ENCODE measurements at places on chromosomes 1 and 21.

GRCh38 chr21:46125846-46126301 lies 28.0 kb downstream of the COL6A2 start:
- no peak for DNase-seq

- DNase-seq, result peak; percentile 84
Measured at GRCh38 chr1:78329475-78329874, 161.3 kb upstream of the PTGFR start.

DNA sequence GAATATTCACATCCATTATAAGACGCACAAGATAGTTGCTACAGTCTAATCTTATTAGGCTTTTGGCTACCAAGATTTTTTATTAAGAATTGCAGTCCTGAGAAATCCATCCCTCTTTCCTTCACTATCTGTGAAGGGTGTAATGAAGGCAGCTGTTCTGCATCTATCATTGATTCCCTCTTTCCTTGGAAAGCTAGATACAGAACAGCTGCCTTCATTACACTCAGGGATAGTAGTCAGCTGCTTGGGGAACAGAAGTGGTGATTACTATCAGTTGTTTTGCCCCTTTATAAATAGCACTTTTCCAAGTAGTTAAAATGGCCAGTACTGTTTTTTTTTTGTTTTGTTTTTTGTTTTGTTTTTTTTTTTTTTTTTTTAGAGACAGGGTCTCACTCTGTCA lies 70.2 kb downstream of the IARS2 start:
- DNase-seq, result no peak

DNA sequence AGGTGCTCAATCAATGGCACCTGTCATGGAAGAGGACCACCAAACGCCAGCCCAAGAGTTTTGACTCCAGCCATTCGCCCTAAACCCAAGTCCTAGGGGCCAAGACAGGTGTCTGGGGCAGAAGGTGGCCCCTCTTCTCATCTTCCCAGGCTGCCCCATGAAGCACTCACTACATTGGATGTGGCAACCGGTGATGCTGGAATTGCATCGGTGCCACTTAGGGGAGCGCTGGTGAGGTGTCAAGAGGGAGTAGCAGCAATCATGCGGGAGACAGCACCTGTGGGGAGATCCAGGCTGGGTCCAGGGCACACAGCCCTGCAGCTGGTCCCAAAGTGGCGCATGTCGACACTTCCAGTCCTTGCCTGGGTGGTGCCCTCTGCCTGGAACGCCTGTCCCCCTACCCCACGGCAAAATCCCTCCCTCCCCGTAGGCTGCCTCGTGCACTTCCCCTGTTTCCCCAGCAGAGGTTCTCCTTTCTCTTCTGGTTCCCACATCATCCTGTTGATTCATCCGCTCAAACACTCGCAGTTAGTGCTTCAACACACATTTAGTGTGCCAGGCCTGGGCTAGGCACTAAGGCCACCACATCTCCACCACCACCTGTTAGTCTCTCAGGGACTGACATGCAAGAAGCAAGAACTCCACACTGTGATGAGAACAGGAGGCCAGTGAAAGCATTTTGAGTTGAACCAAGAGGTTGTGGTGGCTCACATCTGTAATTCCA lies 18.5 kb downstream of the PLA2G2D start:
- DNase-seq, result peak; percentile 42

DNA sequence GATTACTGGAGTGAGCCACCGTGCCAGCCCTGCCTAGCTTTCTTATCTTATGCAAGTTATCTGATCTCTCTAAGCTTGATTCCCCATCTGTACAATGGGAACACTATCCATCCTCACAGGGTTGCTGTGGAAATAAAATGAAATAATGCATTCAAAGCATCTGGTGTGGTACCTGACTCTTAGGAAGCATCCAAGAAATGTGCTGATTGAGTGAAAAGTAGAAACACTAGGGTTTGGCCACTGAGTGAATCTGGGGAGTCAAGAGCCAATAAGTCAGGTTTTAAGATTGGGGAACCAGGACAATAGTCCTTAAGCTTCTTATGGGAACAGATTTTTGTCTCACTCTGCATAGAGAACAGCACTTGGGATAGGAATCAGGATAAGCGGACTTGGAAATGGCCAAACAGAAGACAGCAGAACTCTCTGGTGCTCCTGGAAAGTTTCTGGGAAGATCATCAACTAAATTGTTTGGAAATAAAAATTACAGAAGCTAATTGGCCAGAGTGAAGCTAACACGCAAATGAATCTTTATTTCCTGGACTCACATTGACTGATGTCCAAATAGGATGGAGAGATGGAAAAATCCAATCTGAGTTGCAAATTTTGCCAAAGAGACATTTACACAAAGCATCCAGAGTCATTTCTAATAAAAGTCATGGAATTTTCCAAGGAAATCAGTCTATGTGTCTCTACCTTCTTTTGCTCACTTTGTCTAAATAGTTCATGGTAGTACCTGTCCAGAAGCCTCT lies 3.3 kb downstream of the PAFAH2 start:
- DNase-seq, result no peak

- no peak for DNase-seq
Measured at GRCh38 chr21:41861255-41861654, 17.9 kb downstream of the PRDM15 start.

DNA sequence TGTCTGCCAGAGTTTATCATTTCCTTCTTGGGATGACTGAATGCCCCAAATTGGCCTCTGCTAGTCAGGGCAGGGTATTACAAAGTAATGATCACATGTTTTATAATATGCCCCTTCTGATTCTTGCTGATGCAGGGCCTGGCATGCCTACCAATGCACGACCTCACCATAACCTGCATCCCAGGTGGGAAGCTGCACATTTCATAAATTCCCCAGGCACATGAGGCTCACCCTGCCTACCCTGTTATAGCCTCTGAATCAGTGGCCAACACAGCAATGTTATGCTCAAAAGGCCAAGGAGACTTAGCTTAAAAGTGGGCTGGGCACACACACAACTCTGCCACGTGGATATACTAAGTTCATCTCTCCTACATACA lies 28.0 kb upstream of the XPR1 start:
- no peak for DNase-seq

DNA sequence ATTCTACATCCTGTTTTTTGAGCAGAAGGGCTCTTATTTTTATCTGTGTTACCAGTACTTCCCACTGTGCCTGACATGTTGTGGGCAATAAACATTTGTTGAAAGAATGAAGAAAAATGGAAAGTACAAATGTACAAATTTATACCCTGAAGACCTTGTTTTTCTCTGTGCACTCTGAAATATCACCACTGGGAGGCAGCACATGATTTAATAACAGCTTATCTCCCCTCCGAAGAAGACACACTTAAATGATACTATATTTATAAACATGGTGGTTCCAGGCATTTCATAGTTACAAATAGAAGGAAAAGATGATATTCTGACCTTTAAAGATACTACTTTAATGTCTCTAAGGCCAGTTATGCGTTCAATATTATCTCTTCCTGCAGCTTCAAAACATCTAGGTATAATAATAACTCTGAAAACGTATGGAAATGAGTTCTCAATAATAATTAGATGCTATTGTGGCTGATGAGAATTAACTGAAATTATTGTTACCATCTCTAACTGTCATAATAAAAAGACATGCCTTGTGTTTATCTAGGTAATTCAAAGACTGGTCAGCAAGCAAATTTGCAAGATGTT lies 12.8 kb downstream of the DYNLT5 start:
- peak; percentile 74 for DNase-seq

DNA sequence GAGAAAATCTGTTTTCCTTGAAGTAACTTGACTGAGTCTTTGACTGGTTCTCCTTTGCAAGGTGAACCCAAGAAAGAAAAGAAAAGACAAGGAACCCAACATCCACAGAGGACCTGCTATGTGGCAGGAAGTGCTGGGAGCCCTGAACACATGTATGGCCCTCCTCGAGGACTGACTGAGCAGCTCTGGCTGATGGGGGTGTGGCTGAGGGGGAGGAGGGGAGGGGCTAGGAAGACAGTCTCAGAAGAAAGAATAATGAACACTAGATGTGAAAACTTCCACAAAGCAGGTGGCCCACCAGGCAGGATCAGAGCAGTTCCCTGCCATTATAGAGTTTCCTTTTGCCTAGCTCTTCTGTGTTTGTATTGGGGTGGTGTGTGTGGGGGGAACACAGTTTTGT lies 26.1 kb downstream of the NENF start:
- DNase-seq, result no peak

- no peak for DNase-seq
Measured at GRCh38 chr1:207344221-207344620, 22.7 kb downstream of the CD55 start.

- DNase-seq, result peak; percentile 55
Measured at GRCh38 chr1:157969697-157970485, 23.6 kb upstream of the KIRREL1 start.

GRCh38 chr1:152968248-152968647 lies 2.2 kb upstream of the SPRR4 start:
- no peak for DNase-seq

GRCh38 chr1:83931658-83932253 lies 67.2 kb downstream of the TTLL7 start:
- DNase-seq, result peak; percentile 6

- DNase-seq, result no peak
Measured at GRCh38 chr1:225949041-225949440, 8.0 kb upstream of the LEFTY2 start.

- no peak for DNase-seq
Measured at GRCh38 chr21:25408666-25409065, 198.6 kb downstream of the MRPL39 start.

DNA sequence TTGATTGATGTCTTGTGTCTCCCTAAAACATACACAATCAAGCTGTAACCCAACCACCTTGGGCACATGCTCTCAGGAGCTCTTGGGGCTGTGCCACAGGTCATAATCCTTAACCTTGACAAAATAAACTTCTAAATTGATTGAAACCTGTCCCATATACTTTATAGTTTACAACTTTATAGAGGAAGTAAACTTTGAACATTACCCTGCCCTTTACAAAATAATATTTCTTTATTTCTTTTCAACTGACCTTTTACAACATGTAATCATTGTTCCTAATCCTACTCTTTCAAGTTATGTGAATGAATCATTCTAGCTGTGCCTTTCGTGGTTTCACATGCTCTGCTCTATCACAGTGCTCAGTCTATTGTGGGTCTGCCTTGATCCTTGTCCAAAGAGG lies 118.3 kb upstream of the ATP1A1 start:
- DNase-seq, result no peak

DNA sequence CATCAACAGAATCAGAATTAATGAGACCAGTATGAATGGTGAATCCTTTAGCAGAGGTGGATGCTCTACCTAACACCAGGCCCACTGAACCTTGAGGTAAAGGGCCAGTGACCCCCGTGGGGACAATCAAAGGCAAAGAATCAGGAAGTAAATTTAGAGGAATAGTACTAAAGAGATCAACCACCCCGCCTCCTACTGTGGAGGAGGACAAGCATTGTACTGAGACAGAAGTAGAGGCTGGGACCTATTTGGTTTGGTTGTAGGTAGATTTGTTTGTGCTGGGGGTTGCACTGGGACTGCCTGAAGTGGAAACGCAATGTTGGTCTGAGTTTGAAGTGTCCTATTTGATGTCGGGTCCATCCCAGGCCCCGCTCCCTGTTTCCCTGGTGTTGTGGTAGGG lies 9.5 kb downstream of the CD48 start:
- no peak for DNase-seq

GRCh38 chr1:211697356-211697755 lies 21.9 kb upstream of the NEK2 start:
- DNase-seq, result no peak

GRCh38 chr1:92479587-92479986 lies 7.1 kb downstream of the GFI1 start:
- no peak for DNase-seq

- no peak for DNase-seq
Measured at GRCh38 chr1:41385398-41386195, 24.4 kb downstream of the FOXO6 start.

DNA sequence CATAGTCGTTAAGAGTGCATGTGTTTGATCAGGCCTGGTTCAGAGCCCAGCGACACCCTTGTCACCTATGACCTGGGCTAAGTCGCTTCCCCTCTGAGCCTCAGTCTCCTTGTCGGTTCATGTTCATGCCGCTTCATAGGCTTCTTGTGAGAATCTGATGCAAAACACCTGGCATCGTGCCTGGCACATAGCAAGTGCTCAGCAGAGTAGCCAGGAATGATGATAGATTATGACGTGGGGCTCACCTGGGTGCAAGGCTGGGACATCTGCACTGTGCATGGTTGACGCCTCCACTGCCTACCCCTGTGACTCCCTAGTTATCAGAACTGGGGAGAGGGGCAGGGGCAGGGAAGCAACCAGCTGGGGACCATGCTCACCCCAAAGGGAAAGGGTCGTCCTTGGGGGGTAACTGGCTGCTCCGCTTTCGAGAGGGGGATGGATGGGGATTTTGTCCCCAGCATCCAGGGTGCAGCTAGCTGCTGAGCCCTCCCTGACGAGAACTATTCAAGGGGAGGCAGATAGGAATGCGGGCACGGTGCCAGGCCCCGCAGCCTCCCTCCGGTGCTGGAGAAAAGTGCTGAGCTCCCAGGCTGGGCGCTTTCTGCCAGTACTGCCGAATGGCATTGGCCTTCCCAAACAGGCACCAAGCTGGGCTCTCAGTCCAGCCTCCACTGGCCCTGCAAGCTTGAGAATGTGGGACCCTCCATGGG lies 9.3 kb downstream of the EFHD2 start:
- DNase-seq, result no peak

- no peak for DNase-seq
Measured at GRCh38 chr1:62672029-62672428, 16.2 kb downstream of the DOCK7 start.

- no peak for DNase-seq
Measured at GRCh38 chr21:26833011-26833410, 12.2 kb downstream of the ADAMTS1 start.

DNA sequence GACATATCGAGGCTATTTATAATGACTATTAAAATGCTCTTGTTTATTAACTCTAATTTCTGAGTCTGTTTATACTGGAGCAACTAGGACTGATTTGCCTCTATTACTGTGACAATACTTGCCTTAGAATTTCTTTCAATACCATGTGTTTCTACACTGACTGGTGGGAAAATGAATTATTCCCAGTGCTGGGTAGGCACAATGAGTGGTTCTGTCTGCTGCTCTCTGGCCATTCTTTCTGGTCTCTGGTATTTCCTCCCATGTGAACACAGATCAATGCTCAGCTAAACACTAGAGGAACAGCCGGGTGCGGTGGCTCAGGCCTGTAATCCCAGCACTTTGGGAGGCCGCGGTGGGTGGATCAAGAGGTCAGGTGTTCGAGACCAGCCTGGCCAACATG lies 390.5 kb downstream of the PRDM2 start:
- no peak for DNase-seq

Measured in trophoblast cell (in vitro differentiated cells and primary cell).